ENCODE measurements at places on chromosomes 1 and 21.

GRCh38 chr1:183466781-183467180 lies 5.5 kb upstream of the SMG7 start:
- no peak for DNase-seq

DNA sequence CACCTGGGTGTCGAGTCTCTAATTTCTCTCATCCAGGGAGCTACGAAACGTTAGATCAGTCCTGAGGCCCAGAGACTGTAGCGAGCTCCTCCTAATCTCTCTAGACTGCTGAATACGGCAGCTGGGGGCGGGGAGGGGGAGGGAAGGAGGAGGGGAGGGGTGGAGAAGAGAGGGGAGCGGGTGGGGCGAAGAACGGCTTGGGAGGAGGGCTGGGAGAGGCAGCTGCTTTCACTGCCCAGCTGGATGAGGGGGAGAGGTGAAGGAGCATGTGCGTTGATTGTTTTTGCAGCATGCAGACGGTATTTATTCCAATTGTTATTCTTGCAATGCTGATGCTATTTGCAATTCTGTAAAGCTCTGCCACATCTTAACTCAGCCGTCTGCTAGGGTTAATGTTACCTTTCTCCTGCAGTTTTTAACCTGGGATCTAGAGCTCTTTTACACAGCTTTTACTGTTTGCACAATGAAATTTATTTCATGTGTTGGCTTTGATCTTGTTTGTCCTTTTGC lies 790 bp downstream of the DNAJC6 start:
- DNase-seq: no peak

GRCh38 chr1:230131457-230131856 lies 64.4 kb downstream of the GALNT2 start:
- DNase-seq: no peak

- DNase-seq: no peak
Measured at GRCh38 chr1:106224426-106224825, 832.0 kb upstream of the PRMT6 start.

GRCh38 chr1:14733048-14733778 lies 134.7 kb downstream of the KAZN start:
- no peak for DNase-seq

DNA sequence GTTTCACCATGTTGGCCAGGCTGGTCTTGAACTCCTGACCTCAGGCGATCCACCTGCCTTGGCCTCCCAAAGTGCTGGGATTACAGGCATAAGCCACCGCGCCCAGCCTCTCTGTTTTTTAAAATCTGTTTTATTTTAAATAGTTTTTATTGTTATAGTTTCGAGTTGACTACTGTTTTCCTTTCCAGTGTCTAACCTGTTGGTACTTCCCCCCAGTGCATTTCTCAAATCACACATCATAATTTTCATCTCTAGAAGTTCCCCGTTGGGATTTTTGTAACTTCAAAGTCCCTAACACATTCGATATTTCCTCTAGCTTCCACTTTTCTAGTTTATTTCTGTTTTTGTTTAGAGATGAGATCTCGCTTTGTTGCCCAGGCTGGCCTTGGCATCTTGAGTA lies 7.5 kb downstream of the HES4 start:
- no peak for DNase-seq
